ENCODE measurements at places on chromosomes 6 and 20.

DNA sequence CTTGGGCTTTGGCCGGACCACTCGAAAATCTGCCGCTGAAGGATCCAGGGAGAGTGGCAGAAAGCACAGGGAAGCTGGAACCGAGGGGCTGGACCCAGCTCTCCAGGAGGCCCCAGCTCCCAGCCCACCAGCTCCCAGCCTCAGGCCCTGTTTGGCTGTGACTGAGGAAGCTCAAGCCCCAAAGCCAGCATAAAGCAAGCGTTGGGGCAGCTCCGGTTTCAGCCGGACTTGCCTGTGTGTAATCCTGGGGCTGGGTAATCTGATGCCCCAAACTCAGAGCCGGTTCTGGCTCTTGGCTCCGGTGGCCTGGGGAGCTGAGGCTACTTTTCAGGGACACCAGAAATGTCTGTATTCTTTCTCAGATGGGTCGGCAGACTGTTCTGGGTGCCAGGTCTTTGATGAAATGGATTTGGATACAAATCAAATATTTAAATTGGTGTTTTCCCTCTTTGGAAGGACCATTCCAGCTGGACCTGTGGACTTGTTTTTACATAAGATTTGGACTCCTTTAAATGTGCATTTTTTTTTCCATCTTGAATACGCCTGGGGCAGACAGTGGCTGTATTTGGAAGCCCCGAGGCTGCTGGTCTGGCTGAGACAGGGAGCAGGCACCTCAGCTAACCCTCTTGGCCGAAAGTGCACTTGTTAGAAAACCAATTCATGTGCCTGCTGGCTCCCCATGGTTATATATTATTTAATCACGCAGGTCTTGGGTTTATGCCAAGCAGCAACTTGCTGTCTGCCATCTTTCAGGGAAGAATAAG, 29.7 kb downstream of the RPP40 start:
- DNase-seq, result no peak

GRCh38 chr6:140677781-140678528, 1303.5 kb upstream of the CITED2 start:
- no peak for DNase-seq

GRCh38 chr6:8212720-8213434, 110.5 kb upstream of the EEF1E1 start:
- DNase-seq, result no peak

DNA sequence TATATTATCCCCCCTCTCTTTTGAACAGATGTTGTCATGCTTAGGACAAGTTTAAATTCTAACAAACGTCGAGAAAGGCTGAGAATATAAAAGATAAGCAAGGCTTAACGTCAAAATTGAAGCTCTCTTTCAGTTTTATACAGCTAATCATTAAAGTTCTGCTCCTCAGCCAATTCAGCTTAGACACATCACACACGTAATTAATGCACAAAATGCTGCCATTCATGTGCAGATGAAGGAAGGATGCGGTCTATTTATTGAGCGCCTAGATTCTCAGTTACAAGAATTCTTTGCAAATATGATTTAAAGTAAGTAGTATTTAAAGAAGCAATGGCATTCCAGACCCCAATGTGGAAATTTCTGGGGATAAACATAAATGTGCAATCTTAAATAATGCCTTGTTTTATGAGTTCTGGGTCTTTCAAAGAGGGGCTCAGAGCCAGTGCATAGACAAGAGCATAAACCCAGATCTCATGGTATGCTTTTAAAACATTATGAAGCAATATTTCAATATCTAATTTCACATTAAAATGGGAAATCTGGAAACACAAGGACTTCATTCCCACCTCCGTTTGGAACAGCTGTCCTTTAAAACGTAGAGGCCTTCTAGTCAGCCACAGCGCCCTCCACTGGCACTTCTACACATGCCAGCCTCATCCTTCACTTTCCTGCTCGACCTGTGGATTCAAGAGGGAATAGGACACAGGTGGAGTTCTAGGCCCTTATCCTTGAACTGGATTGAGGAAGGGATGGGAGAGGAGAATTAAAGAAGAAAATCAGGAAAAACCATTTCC, 85.8 kb downstream of the LYRM4 start:
- no peak for DNase-seq

GRCh38 chr6:41568585-41569384, 22.6 kb downstream of the FOXP4 start:
- no peak for DNase-seq

DNA sequence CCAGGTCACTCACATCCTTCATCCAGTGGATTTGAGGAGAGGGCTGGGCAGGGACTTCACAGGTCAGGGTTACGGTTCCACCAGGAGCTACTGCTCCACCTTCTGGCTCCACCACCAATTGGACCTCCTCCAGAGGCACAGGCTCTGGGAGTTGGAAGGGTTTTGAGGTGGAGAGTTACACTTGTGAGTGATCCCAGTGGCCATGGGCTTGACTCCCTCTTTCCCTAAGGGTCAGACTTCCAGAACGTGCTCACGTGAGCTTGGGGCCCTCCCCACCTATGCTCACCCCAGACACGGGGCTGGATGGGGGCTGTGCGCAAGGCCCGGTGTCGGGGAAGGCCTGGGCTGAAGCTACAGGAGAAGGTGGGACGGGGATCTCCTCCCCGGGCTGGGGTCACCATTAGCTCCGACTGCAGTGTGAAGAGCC, 1.5 kb downstream of the AGER start:
- no peak for DNase-seq

GRCh38 chr6:15296735-15297134, 50.9 kb downstream of the JARID2 start:
- no peak for DNase-seq

DNA sequence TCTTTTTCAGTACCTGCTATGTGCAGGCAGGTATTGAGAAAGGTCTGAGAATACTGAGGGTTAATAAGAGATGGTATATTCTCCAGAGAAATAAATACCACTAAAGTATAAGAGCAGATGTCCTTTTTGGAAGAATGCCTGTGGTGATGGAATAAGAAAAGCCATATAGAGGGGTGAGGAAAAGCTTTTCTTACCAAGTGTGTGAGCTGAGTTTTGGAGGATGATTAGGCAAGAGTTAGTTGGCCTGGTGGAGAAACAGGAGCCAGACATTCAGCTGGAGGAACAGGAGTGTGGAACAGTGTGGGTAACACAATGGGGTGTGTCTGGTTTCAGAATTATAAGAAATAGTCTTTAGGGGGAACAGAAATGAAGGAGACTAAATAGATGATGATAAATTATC, 19.9 kb downstream of the ZNF451 start:
- no peak for DNase-seq

DNA sequence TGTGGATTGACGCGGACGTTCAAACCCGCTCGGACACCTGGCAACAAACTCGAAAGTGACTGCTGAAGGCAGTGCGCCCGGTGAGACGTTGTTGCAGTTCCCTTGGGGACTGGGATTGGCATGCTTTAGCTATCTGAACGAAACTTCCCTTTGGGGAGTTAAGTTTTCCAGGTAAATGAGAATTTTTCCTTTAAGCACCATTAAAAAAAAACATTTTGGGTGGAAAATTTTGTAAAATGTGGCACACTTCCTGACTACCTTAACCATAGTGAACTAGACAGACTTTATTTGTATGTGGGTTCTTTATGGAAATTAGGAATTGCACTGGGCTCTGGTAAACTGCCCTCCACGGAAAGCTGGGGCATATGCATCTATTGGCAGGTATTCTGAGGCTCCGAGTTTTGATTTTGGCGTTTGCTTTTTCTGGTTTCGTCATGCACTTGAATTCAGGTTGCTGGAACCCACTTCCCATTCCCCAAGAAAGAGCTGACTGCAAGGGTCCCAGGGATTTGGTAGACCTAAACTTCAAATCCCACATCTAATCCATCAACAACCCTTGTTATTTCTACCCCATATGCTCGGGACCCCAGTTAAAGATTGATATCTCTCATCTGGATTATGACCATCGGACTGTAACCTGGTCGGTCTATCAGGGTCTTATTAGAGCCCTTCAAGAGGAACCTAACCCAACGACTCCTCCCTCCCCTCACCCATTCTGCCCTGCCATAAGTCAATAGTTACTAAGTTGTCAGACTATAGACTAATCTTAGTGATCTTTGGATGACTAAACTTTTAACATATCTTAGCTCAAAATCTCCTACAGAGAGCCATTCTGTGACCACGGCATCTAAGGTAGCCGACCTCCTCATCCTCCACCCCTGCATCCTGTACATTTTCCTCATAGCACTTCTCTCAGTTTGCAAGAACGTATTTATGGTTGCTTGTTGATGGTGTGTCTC, 800 bp upstream of the DYNLT1 start:
- no peak for DNase-seq

DNA sequence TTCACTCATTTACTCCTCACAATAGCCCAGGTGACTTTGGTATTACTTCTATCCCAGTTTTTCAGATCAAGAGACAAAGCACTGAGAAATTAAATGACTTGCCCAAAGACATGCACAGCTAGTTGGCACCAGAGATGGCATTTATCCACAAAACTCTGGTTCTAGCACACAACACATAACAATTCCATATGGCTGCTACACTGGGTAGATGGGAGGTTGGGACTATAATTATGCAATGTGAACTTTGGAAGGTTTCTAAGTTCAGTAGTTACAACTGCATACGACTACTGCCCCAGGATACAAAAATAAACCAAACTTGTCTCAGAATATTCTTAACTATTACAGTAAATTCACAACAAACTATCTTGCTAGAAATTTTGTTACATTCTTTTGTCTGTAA, 54.2 kb upstream of the MLIP start:
- DNase-seq, result no peak

DNA sequence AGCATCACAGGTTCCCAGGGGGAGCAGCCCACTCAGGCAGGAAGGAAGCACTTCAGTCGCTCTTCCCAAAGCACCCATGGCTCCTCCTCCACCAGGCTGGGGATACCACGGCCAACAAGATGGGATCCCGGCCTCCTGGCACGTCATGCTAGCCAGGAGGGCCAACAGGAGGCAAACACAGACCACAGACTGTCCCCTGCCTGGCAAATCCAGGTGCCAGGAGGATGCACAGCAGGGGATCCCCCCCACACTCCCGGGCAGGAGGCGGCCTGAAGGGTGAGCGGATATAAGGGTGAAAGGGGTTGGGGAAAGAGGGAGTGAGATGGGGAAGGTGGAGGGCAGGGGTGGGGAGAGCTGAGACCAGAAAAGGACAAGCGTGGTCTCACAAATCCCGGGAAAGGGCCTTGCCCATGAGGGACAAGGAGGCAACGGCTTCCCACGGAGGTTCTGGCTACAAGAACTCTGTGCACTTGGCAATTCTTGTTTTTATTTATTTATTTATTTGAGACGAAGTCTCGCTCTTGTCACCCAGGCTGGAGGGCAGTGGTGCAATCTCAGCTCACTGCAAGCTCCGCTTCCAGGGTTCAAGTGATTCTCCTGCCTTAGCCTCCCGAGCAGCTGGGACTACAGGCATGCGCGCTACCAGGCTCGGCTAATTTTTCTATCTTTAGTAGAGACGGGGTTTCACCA, 7.2 kb downstream of the PXDC1 start:
- DNase-seq, result no peak

DNA sequence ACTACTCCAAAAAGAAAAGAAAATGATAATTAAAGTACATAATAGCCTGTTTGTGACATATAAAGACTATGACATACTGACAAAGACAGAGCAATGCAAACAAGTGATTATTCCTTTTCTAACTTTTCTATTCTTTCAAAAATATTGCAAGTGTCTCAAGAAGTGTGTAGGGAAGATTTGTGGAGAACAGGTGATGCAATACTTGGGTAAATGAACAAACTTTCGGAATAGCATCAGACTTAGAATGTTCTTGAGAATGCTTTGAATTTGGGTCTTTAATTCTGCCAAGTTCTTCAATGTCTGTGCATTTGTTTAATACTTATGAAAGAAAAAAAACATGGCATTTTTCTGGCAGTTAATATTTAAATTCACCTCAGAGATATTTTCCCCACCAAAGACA, 40.0 kb upstream of the TRDN start:
- no peak for DNase-seq

DNA sequence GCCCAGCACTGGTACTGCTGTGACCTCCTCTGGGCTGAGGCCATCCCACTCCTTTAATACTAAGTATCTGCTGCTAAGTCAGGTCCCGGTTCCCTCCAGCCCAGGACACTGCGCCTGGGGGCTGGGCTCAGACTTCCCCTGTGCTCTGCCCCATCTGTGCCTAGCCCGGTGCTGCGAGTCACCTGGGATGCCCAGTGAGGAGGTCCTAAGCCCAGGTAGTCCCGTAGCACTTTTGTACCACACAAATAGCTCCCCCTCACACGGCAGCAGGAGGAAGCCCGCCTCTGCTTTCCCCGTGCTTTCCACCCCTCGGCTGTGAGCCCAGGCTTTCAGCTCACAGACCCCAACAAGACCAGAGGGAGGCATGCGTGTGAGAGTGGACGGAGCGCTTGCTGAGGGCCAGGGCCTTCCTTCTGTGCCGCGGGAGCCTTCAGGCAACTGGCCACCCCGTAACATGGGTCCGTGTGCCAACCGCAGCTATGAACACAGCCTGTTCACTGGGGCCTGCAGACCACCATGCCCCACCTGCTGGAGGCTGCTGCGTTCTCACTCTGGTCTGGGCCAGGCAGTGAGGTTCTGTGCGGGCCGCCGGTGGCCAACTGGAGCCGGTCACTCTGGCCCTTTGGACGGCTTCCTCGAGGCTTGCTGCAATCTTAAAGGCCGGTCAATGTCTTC, 79.9 kb upstream of the MPC1 start:
- DNase-seq, result no peak

DNA sequence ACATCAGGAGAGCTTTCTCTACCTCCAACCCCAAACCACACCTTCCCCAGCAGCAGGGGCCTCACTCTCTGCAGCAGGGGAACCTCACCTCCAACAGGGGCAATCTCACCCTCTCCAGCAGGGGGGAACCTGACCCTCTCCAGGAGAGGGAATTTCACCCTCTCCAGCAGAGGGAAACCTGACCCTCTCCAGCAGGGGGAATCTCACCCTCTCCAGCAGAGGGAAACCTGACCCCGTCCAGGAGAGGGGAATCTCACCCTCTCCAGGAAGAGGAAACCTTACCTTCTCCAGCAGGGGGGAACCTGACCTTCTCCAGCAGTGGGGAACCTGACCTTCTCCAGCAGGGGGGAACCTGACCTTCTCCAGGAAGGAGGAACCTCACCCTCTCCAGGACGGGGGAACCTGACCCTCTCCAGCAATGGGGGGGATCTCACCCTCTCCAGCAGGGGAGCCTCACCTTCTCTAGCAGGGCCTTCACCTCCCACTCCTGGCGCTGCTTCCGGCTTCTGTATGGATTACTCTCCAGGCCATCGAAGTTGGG, 3.1 kb downstream of the B3GALT4 start:
- DNase-seq, result no peak

DNA sequence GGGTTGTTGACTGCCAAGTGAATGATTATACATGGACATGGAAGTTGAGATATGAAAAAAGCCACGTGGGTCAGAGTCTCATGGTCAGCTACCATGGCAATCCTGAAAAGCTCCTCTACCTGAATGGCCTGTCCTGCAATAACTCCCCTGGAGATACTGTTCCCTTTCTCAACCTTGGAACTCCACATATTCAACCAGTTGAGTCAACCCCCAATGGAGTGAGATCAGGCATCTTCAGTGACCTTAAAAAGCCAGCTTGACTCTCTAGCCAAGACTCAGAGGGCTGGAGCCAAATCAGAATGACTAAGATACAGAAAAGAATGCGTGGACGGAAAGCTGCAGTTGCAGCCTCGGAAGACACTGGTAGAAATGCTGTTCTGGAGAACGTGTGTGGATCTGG, 341.3 kb downstream of the FOXA2 start:
- DNase-seq, result no peak
